Activated CD4-positive, alpha-beta T cell treated with anti-CD3 and anti-CD28 coated beads, Interleukin-2, amount 50 U/mL, for 1 hour (primary cell): ENCODE measurements at places on chromosomes 2 and 18.

- no peak for DNase-seq
These were observed 129.1 kb upstream of the SNTG2 start for GRCh38 chr2:821546-821945.

- no peak for DNase-seq
These were observed 33.0 kb downstream of the KCNIP3 start for GRCh38 chr2:95329891-95330793.

DNA sequence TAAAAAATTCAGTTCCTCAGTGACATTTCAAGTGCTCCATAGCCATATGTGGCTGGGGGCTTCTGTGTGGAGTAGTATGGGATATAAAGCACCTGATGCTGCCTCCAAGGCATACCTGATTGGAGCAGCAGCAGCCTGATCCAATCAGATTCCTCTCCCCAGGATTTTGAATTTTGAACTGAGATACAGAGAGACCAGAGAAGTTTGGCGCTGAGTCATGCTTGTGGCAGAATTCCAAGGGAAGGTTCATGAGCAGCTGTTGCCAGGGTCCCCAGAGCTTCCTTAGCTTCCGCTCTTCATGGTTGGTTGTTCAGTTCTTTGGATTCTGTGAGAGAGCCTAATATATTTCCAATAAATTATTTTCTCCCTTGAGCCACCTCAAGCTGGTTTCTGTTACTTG, 29.0 kb upstream of the CFAP36 start:
- DNase-seq: no peak

DNA sequence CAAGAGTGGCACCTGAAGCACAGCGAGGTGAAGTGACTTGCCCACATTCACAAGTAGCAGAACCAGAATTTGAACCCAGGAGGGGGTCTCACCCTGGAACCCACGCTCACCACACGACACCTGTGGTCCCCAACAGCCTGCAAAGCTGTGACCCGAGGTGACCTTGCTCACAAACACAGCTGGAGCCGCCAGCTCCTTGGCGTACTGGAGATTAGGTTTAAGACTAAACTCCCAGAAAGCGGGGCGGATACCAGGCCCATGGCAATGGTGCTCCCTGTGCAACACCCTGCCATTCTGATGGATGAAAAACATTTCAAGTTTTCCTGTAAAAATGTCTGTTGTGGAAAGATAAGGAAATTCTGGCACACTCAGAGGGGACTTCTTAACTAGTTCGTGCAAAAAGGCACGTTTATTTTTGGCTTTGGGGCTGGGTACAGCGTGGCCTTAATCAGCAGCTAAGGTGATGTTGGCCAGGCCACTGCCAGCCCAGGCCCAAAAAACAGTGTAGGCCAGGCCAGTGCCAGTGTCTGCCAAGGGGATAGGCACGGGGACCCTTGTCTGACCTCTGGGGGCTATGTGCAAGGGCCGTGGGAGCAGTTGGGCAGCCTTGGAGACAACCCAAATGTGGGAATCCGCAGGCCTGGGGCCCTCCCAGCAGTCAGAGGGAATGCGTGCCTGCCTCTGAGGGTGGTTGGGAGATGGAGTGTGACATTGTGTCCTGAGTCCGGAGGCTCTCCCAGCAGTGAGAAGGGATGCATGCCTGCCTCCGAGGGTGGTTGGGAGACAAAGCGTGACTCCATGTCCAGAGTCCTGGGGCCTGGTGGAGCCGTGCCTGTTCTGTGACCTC, 185.0 kb upstream of the HS6ST1 start:
- no peak for DNase-seq

GRCh38 chr2:1964659-1965058, 220.3 kb upstream of the PXDN start:
- no peak for DNase-seq

GRCh38 chr2:27251766-27252165, 11.1 kb downstream of the SLC30A3 start:
- no peak for DNase-seq

DNA sequence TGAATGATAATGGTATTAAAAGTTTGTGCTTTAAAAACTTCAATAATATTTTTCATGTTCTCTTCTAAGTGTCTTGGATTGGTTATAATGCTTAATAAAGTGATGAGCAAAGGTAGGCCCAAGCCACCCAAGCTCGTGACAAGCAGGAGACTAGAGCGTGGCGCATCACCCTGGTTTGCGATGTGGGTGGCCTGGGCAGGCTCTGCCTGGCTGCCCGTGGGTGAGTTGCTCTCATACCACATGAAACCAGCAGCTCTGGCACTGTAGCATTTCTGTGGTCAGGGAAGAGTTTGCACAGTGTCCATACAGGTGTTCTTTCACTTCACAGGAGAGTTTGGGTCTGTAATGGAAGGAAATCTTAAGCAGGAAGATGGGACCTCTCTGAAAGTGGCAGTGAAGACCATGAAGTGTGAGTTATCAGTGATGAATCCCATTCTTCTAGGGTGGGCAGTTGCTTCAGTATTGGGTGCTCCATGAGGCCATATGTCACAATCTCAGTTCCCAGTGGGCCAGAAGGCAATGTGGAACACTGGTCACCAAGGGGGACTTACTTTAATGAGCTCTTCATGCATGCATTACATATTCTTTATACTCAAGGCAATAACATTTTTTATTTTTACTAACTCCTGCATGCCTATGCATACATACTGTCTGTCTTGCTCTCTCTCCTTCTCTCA, 51.4 kb upstream of the TMEM87B start:
- DNase-seq: no peak

GRCh38 chr2:63046961-63047320, 3.7 kb upstream of the OTX1 start:
- no peak for DNase-seq

DNA sequence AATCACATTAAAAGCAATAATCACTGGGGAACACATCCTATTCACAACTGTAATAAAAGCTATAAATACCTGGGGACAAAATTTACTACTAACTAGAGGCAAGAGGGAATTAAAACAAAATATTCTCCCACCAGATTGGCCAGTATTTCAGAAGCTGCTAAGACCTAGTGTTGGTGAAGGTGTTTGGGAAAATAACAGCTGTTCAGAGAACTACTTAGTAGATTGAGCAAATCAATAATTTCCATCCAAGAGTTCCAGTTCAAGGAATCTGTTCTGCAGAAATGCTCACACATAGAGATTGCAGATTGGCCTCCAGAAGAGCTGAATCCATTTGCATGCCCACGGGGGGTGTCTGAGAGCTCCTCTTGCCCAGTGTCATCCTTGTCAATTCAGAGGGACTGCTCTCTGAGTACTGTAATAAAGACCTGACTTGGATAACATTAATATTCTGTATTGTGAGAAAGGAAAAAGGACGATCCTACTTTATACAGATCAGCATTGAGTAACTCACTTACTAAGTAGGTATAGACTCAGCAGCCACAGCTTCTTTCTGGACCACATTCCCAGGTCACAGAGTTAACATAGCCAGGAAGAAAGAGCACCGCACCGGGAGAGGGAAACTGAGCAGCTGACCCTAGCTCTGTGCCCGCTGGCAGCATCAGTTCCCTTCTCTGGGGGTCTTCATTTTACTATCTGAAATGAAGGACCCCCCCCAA, 5.6 kb downstream of the TUBB6 start:
- DNase-seq: no peak

DNA sequence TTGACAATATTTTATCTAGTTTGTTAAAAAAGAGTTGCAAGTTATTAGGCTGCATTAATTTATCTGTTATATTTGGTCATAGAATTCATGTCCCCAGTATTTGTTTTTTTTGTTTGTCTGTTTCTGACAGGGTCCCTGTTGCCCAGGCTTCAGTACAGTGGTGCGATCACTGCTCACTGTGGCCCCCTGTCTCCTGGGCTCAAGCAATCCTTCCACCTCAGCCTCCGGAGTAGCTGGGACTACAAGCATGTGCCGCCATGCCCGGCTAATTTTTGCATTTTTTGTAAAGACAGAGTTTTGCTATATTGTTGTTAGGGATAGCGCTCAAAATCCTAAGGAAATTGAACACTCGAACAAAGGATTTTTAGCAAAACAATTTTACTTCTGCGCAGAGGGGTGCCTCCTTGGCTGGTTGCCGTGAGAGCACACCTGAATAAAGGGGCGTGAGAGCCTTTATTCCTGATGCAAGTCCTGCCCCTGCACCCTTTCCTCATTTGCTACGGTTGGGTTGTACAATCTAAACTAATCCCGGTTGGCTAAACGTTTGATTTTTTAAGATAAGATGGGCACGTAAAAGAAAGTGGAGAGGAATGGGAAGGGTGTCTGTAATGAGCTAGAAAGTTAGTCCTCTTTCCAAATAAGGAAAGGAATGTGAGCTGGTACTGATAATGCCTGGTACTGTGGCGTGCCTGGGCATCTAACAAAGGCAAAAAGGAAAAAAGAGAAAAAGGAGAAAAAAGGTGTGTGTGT, 65.5 kb downstream of the COMMD1 start:
- no peak for DNase-seq

DNA sequence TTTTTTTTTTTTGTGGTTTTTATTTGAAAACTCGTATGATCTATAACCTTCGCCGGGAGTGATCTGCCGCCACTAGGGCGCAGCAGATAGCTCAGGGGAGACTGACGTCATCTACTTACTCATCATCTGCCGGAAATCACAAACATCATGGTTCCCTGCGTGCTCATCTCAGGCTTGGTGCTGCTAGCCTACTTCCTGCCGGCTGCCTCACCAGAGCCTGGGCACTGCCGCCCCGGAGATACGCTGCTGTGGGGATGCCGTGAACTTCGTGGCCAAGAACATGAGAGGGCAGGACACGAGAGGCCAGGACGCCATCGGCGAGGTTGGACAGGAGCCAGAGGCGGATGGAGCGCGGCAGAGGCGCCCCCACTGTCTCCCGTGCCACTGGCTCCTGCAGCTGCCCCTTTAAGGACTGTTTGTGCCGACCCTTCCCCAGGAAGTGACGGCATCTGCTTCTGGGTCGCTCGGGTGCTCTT, 68.8 kb downstream of the DOK6 start:
- peak; percentile 17 for DNase-seq

- peak; percentile 2 for DNase-seq
These were observed 218.3 kb upstream of the SMAD7 start for GRCh38 chr18:49169037-49169521.

DNA sequence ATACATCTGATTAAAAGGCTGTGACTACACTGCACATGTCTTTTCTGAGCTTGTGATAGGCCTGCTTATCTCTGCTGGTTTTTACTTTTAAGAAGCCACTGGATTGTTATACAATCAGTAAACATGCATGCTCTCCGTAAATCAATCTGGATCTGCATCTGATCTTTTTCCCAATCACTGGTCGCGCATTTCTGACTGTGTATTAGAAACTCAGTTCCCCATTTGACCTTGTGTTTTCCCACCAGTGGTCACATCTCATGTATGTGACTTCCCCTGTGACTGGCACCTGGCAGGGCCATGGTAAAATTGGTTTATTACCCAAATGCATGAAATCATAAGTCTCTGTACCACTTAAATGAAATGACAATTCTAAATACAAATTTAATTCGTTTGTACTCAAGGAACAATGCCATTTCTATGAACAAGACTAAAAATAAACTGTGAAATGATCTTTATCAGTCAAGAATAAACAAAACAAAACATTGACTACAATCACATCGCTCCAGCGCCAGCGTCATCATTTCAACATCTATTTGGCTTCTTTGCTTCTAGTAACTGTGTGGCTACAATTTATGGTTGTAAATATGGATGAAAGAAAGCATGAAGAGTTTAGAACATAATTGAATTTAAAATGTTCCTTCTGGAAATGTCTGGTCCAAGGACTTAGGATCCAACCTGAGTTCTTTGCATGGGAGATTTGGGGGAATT, 396.6 kb upstream of the TRIB2 start:
- DNase-seq: no peak

GRCh38 chr2:191895195-191895594, 48.3 kb upstream of the CAVIN2 start:
- no peak for DNase-seq

- no peak for DNase-seq
These were observed 9.7 kb upstream of the WNT10A start for GRCh38 chr2:218870984-218871344.

DNA sequence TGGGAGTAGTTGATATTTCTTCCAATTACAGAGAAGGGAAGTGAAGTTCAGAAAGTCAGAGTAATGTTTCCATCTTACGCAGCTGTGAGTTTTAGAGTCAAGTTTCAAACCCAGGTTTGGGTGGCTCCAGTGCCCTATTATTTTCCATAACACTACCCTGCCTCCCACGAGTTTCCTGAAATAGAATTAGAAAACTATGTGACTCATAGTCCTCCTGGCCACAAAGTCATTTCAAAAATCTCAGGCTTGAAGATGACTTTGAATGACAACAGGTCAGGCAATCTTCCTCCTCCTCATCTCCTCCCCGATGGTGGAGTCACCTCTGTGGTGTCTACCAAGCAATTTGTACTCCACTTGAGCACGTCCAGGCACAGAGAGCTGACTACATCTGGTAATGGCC, 212.3 kb upstream of the TRIB2 start:
- DNase-seq: no peak

DNA sequence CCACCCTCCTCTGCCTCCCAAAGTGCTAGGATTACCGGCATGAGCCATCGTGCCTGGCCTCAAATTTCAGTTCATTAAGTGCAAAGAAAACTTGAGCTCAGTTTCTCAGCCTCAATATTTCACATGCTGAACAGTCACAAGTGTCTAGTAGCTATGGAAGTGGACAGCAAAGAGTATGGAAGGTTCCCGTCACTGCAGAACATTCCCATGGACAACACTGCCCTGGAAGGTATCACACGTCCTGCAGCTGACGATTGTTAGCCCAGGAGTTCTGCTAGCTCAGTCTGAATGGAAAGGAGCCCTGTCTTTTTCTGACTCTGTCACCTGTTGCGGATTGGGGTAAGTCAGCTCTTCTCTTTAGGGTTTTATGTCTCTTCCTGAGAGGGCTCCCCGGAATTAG, 86.2 kb upstream of the PTPRM start:
- DNase-seq: no peak

DNA sequence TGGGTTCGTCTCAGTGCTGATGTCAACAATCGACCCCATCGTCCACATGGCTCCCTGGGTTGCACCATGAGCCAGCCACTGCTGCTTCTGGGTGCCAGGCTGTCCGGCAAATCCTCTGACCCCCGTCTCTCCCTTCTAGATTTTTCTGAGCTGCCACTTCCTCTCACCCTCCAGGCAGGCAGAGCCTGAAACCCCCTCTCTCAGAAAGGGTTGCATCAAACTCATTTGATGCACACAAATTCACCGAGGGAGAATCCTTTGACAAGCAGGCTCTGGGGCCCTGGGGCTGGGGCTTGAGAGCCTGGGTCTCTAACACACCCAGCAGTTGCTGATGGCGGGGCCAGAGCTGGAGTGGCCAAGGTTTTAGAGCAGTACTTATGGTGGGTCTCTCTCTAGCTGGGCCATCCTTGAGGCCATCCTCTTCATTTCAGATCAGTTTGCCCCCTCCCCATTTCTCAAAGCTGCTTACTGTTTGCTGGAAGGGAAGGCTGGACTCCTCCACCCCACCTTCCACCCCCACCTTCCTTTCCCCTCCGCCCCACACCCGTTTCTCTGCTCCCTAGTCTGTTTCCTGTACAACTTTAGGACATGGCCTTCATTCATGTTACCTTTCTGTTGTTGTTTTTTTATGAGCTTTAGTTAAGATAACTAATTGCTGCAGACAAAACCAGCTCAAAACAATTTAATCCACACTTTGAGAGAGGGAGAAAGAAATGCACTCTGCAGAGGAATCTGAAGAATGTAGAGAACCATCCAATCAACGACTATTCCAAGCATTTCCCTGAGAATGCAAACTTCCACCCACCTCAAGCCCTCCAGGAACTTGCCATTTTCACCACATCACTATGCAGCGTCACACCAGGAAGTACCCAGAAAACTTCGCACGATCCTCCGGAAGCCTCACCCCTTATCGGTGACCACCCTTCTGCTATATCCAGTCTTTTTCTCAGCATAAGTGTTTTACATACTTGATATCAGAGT, 69.5 kb downstream of the ARL4C start:
- DNase-seq: no peak
